ENCODE measurements at places on chromosomes 7 and 10. TPM values are rescaled to one million over a fixed set of nuclear protein-coding genes. Genes with fewer than 3 reads are reported as not detected.

The ZNF727 gene
- total RNA-seq, result not detected

The EGFR gene
- 64.6 TPM for total RNA-seq

The PCBD1 gene
- 277 TPM for total RNA-seq

The LUC7L2 gene
- total RNA-seq, result 67.4 TPM

The TNPO3 gene
- total RNA-seq, result 57.3 TPM

The SLC13A1 gene
- total RNA-seq, result not detected

The OLAH gene
- not detected for total RNA-seq

The CRPPA gene
- 0.75 TPM for total RNA-seq

The GJD4 gene
- total RNA-seq, result 0.33 TPM

The HOXA3 gene
- 13.8 TPM for total RNA-seq

The IFIT2 gene
- 6.9 TPM for total RNA-seq

The PTF1A gene
- total RNA-seq, result not detected

The EBF3 gene
- total RNA-seq, result not detected

The UFSP1 gene
- 10.5 TPM for total RNA-seq

The FBXO24 gene
- 0.40 TPM for total RNA-seq

The FRAT1 gene
- total RNA-seq, result 4.1 TPM

The LOXL4 gene
- 7.8 TPM for total RNA-seq

The GPR22 gene
- total RNA-seq, result not detected

The TECPR1 gene
- total RNA-seq, result 11.5 TPM

The TMEM178B gene
- 0.29 TPM for total RNA-seq

The HSPB1 gene
- total RNA-seq, result 189 TPM

The PON3 gene
- total RNA-seq, result not detected

The PRSS2 gene
- 0.40 TPM for total RNA-seq

The FAM200A gene
- total RNA-seq, result 2.2 TPM

The CLCN1 gene
- 0.55 TPM for total RNA-seq

The FOXI2 gene
- not detected for total RNA-seq

The ENTPD7 gene
- 6.8 TPM for total RNA-seq

The SLC26A5 gene
- 0.86 TPM for total RNA-seq

The ACSL5 gene
- not detected for total RNA-seq

The INA gene
- total RNA-seq, result not detected

The OR2A1 gene
- total RNA-seq, result not detected

The STEAP1 gene
- total RNA-seq, result 21.2 TPM

The VWA2 gene
- total RNA-seq, result not detected

The VENTX gene
- total RNA-seq, result not detected

The GCK gene
- not detected for total RNA-seq

The IRF5 gene
- 15.3 TPM for total RNA-seq

The NME8 gene
- not detected for total RNA-seq

The ANKRD22 gene
- 6.2 TPM for total RNA-seq

The CARD11 gene
- not detected for total RNA-seq

The PALD1 gene
- 0.80 TPM for total RNA-seq

The TAS2R3 gene
- total RNA-seq, result not detected

The CHST3 gene
- total RNA-seq, result 17.0 TPM

The ITIH5 gene
- not detected for total RNA-seq

The PGAM2 gene
- 0.35 TPM for total RNA-seq

The IQUB gene
- total RNA-seq, result 0.06 TPM

The CCDC172 gene
- not detected for total RNA-seq

The HOXA6 gene
- 6.9 TPM for total RNA-seq

The MACROH2A2 gene
- total RNA-seq, result 103 TPM

The SPDYE9 gene
- total RNA-seq, result not detected

The HTR5A gene
- total RNA-seq, result not detected

The LRRC72 gene
- not detected for total RNA-seq

The SLIT1 gene
- not detected for total RNA-seq

The NODAL gene
- not detected for total RNA-seq

The AKR1C4 gene
- not detected for total RNA-seq

The CALCR gene
- total RNA-seq, result not detected

The GTF2IRD1 gene
- 21.9 TPM for total RNA-seq

The NPC1L1 gene
- 0.04 TPM for total RNA-seq

The PPA1 gene
- total RNA-seq, result 392 TPM

The ZNF438 gene
- 2.4 TPM for total RNA-seq
